ENCODE measurements at places on chromosomes 13 and 19.

- H3K27me3 ChIP-seq, result no peaks in the 10 kb centered on the region
- peaks cover 7% of the 10 kb centered on the region for H3K36me3 ChIP-seq
- no peaks in the 10 kb centered on the region for H3K4me1 ChIP-seq
- DNase-seq, result no peak
- no peak overlapping the region for H3K27ac ChIP-seq
Measured at GRCh38 chr19:4676955-4677731, 7.0 kb upstream of the MYDGF start.

- no peak for DNase-seq
- no peak overlapping the region for H3K27ac ChIP-seq
- H3K36me3 ChIP-seq, result no peaks in the 10 kb centered on the region
- H3K27me3 ChIP-seq, result no peaks in the 10 kb centered on the region
Measured at GRCh38 chr19:19077103-19077502, 13.3 kb downstream of the SLC25A42 start.

DNA sequence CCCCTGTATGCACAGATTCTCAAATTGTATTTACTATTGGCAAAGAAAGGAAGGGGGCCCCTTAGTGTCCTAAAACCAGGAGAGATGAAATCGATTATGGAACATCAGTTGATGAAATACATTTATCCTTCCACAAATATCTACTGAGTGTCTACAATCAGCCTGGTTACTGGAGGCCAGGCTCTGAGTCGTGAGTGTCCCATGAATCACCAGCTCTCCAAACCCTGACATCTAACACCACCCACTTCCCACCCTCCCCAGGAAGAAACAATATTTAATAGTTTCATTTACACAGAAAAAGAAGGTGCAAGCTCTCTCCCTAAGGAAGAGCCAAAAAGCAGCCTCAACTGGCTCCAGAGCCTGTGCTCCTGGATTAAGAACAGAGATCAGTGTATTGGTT, 25.2 kb downstream of the KCTD15 start:
- no peak overlapping the region for H3K27ac ChIP-seq
- H3K4me1 ChIP-seq, result peaks cover 3% of the 10 kb centered on the region
- H3K4me3 ChIP-seq, result no peak overlapping the region
- H3K36me3 ChIP-seq, result no peaks in the 10 kb centered on the region
- DNase-seq, result no peak

GRCh38 chr19:6279620-6279930, 200 bp downstream of the MLLT1 start:
- no peaks in the 10 kb centered on the region for H3K27me3 ChIP-seq
- H3K4me1 ChIP-seq, result peaks cover 9% of the 10 kb centered on the region
- DNase-seq, result no peak
- peak overlapping the region; percentile 78 for H3K27ac ChIP-seq

- H3K4me3 ChIP-seq, result no peak overlapping the region
- H3K4me1 ChIP-seq, result no peaks in the 10 kb centered on the region
- H3K27ac ChIP-seq, result no peak overlapping the region
- H3K36me3 ChIP-seq, result no peaks in the 10 kb centered on the region
- 0 out of 2 replicates have a peak, but pooled peaks cover 2% of the 10 kb centered on the region for H3K27me3 ChIP-seq
Measured at GRCh38 chr19:2726904-2727639, 5.9 kb upstream of the DIRAS1 start.

GRCh38 chr13:97276862-97277269, 54.7 kb downstream of the MBNL2 start:
- H3K36me3 ChIP-seq, result no peaks in the 10 kb centered on the region
- DNase-seq, result no peak
- no peaks in the 10 kb centered on the region for H3K27me3 ChIP-seq
- no peak overlapping the region for H3K27ac ChIP-seq
- H3K4me1 ChIP-seq, result peaks cover 17% of the 10 kb centered on the region
- no peak overlapping the region for H3K4me3 ChIP-seq

GRCh38 chr19:2885736-2886135, 15.0 kb upstream of the ZNF57 start:
- no peaks in the 10 kb centered on the region for H3K36me3 ChIP-seq
- no peak overlapping the region for H3K27ac ChIP-seq
- H3K4me3 ChIP-seq, result no peak overlapping the region
- DNase-seq, result no peak
- H3K27me3 ChIP-seq, result no peaks in the 10 kb centered on the region

DNA sequence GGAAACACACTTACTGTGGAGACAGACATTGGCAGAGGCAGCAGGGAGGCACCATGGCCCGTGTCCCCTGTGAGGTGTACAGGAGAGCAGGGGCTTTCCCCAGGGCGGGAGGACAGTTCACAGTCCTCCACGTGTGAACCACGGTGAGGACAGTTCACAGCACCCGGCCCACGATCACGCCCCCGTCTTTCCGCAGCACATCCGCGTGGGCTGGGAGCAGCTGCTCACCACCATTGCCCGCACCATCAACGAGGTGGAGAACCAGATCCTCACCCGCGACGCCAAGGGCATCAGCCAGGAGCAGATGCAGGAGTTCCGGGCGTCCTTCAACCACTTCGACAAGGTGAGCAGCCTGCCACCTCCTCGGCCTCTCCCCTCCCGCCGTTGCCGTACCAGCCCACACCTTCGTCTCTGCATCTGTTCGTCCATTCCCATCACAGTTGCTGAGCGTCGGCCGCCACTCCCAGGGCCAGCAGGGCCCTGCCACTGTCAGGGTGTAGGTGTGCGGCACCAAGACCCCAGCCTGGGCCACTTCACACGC, 17.4 kb downstream of the CAPN12 start:
- no peaks in the 10 kb centered on the region for H3K4me1 ChIP-seq
- DNase-seq, result no peak
- no peak overlapping the region for H3K27ac ChIP-seq
- no peak overlapping the region for H3K4me3 ChIP-seq
